ENCODE measurements at places on chromosomes 1 and 21. TPM values are rescaled to one million over a fixed set of nuclear protein-coding genes. Genes with fewer than 3 reads are reported as not detected.

RSPH1 gene
- total RNA-seq, result 20.8 TPM

TNFSF18 gene
- 0.16 TPM for total RNA-seq

GORAB gene
- 23.5 TPM for total RNA-seq

IKBKE gene
- total RNA-seq, result 1.0 TPM

LRRN2 gene
- 27.4 TPM for total RNA-seq

LRRC47 gene
- 46.6 TPM for total RNA-seq

- DNase-seq, result peak; percentile 15
Observed at GRCh38 chr1:162977944-162978568, 91.1 kb upstream of the RGS4 start.

- DNase-seq, result peak; percentile 43
Observed at GRCh38 chr21:15057285-15057684, 7.5 kb downstream of the NRIP1 start.

DNA sequence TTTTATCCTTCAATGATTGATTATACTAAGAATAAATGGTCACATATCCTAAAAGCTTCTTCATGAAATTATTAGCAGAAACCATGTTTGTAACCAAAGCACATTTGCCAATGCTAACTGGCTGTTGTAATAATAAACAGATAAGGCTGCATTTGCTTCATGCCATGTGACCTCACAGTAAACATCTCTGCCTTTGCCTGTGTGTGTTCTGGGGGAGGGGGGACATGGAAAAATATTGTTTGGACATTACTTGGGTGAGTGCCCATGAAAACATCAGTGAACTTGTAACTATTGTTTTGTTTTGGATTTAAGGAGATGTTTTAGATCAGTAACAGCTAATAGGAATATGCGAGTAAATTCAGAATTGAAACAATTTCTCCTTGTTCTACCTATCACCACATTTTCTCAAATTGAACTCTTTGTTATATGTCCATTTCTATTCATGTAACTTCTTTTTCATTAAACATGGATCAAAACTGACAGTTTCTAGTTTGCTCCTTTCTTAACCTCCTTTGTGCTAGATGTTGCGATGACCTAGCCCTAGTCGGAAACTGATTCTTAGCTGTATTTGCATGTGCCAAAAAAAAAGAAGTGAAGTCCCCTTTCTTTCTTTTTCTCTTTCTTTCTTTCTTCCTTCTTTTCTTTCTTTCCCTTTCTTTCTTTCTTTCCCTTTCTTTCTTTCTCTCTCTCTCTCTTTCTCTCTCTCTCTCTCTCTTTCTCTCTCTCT lies 45.1 kb downstream of the MAP3K7CL start:
- DNase-seq, result no peak

DNA sequence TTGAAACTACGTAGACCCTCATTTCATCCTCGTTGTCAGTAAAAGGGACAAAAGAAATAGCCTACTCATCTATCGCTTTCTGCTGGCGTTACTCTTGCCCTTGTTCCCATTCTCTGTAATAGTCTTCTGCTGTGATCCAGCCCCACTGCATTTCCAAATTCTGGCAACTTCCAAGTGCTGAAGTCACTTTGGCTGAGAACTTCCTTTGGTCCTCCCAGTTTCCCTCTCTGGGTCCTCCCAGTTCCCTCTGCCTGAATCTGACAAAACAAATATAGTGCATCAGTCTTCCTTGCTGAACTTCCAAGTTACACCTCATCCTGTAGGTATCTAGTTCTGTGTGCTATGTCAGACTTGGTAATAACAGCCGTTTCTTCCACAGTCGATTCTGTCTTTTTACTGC lies 47.0 kb upstream of the PLA2G4A start:
- no peak for DNase-seq

GRCh38 chr1:64343105-64343822 lies 126.7 kb upstream of the CACHD1 start:
- DNase-seq, result no peak

DNA sequence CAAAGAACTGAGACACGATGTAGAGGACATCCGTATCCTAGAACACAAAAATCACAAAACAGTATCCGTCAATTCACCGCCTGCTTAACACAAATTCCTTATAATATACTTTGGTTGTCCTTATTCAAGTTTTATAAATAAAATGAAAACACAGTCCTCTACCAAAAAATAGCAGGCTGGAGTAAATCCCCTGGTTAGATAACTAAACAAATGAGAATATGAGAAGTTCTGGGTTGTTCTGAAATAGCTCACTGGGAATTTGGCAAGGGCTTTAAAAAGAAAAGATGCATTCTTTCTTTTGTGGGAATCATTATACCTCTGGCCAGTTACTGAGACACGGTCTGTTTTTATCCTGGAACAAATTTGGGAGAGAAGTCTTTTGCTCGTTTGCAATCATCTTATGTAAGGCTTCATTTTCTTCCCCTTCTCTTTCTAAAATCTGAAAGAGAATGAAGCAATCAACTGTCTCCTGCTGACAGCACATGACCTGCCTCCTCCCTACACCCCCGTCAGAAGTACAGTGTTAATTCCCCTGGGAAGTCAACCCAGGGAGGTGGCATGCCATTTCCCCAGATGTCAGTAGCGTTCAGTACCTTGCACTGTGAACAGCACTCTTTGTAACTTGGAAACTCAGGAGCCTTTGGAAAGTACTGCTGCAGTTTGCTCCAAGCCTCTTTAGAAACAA lies 37.1 kb upstream of the RAP1GAP start:
- DNase-seq, result no peak

- no peak for DNase-seq
Observed at GRCh38 chr1:158037008-158037865, 43.8 kb downstream of the KIRREL1 start.

- peak; percentile 8 for DNase-seq
Observed at GRCh38 chr21:41964171-41964570, 10.4 kb upstream of the C2CD2 start.

- DNase-seq, result no peak
Observed at GRCh38 chr1:233662575-233663304, 48.8 kb downstream of the KCNK1 start.

DNA sequence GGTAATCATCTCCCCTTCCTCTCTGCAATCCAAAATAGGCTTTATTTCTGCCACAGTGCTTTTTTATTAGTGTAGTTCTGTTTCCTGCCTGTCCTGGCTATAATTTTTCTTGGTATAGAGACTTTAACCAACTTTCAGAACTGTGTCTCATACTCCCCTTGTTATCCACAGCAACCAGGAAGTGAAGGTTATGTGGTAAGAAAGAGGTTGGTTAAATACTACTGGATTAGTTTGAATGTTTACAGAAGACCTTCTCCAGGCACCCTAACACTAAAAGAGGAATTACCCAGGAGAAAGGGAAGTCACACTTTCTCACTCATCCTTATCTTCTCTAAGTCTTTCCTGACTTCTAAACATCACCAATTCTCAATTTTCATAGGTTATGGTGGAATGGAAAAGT lies 17.8 kb upstream of the TNFSF4 start:
- DNase-seq, result no peak

DNA sequence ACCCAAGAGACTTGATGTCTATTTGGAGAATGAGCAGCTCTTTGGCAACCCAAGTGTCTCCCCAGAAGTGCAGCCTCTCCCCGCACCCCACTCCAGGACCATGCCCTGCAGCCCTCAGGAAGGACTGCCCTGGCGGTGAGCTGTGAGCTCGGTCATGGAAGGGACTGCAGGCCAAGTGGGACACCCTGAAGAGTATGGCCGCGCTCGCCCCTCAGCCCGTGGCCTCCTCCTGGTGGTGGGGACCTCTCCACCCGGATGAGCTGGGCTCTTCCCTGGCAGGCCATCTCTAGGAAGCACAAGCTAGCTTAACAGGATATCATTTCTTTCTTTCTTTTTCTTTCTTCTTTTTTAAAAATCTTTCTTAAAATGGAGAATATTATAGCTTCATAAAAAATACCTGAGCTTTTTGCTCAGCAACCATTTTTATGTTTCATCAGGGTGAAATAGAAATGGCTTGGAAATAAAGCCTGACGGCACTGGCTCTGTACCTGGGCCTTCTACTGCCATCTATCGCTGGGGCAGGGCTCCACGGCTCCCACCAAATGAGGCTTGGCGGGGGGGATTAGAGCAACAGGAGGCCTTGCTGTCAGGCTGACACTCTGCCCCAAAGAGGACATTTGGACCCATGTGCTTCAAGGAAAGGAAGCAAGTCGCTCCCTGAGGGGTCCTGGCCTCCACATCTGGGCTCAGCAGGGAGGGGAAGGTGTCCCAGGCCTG lies 296.2 kb upstream of the VAMP3 start:
- DNase-seq, result no peak

GRCh38 chr1:82704393-82704792 lies 903.7 kb downstream of the ADGRL2 start:
- DNase-seq, result no peak

GRCh38 chr1:17047924-17048323 lies 5.9 kb downstream of the SDHB start:
- DNase-seq, result no peak

GRCh38 chr21:42864815-42865775 lies 14.2 kb downstream of the WDR4 start:
- peak; percentile 41 for DNase-seq

DNA sequence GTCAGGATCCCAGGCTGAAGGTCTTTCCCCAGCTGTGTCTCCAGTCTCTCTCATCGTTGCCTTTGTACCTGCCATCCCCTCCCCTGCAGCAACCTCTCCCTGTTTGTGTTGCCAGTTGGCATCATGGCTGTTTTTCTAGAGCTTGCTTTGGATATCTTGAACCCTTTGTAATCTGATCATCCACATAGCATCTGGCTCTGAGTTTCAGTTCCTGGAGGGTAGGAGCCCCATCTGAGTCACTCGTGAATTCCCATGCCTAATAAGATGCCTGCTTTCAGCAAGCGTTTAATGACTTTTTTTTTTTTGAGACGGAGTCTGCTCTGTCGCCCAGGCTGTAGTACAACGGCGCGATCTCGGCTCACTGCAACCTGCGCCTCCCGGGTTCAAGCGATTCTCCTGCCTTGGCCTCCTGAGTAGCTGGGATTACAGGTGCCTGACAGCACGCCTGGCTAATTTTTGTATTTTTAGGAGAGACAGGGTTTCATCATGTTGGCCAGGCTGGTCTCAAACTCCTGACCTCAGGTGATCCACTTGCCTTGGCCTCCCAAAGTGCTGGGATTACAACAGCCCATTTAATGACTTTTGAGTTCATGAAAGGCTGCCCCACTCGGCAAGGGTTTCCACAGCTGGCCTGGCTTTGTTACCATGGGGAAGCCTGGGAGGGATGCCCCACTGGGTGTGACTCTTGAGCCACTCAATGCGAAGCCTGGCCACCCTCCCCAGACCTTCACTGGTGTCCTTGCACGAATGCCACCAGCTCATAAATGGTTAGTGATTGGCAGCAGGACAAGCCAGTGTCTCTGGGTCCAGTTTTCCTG lies 11.9 kb downstream of the ALPL start:
- no peak for DNase-seq

DNA sequence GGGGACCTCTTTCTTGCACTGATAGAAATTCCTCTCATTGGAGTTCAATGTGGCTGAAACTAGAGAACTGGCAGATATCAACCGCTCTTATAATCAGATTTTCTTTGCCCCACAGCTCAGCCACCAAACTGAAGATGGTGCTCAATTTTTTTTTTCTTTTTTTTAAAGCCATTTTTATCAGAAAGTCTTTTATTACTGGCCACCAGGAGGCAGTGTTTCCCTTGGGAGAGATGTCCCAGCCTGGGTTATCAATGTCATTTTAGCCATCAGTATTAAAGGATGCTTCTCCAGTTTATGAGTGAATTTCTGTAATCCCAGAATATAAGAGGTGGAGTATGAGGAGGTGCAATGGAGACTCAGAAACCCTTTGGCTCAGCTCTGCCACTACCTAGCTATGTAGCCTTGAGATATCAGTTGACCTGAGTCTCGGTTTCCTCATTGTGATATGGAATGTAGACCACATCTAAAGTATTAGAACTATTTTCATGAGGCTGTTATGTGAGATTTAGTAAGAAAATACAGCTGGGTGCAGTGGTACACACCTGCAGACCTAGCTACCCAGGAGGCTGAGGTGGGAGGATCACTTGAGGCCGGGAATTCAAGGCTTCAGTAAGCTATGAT lies 27.6 kb downstream of the CD244 start:
- DNase-seq, result no peak

GRCh38 chr1:114552106-114552639 lies 29.2 kb downstream of the BCAS2 start:
- no peak for DNase-seq

DNA sequence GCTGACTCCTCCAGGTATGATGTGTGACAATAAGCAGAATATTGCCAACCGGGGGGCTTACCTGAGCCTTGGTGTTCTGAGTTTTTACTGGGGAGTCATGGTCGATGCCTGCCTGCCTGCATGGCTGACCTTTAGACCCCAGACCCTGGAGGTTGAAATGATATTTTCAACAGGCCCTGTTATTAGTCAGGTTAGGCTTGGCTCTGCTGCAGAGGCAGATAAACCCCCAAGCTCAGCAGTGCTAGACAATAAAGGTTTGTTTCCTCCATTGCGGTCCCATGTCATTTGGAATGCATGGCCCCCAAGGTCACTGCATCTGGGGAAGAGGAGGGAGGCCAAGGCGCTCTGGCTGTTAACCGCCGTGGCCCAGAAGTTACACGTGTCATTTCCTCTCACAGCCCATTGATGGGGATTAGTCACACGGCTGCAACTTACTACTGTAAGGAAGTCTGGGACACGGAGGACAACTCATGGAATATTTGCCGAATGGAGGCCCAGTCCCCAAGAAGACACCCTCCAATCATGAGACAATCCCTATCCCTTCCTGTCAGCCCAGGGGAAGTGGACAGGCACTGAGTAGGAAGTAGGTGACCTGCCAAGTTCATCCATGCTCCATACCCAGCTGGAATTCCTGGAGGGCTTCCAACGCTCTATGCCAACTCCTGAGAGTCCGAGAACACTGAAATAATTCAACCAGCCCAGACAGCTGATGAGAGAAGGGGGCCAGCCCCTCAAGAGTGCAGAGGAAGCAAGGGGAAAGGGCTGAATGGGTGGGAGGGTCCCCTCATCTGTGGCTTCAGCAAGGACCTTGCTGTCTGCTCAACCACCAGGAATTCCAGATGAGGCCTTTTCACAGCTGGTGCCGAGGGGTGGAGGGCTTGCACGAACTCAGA lies 97.3 kb downstream of the TAS1R2 start:
- no peak for DNase-seq

GRCh38 chr1:232137066-232137465 lies 492.9 kb downstream of the SIPA1L2 start:
- no peak for DNase-seq

DNA sequence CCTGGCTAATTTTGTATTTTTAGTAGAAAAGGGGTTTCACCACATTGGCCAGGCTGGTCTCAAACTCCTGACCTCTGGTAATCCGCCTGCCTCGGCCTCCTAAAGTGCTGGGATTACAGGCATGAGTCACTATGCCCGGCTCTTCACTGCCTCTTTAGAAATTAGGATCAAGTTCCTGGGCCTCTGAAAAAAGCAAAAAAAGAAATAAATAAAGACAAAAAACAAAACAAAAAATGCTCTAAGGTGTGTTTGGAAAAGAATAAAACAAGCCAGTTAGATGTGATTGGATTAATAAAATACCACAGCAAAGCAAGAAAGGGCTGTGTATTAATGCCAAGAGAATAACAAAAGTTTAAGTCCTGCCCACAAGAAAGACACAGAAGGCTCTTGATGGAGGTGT lies 4.2 kb upstream of the ABCB10 start:
- no peak for DNase-seq

DNA sequence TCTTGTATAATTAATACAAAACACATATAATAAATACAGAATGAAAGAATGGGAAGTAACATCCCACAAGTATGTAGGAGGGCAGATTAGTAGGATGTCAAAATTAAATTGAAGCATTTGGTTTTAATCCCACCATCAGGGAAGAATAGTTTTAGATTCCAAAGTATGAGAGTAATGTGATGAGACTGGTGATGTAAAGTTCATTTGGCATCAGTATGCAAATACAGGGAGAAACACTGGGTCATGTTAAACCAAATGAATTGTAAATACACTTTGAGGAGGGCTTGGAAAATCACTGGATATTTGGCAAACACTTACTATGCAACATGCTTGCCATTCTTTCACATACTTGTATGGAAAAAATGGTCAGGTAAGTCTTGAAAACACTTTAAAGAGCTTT lies 358.8 kb downstream of the DPYD start:
- no peak for DNase-seq
